Fibroblast of upper back skin (primary cell): ENCODE measurements at places on chromosomes 2 and 18.

- no peak for DNase-seq
These were observed 81.1 kb upstream of the HS6ST1 start for GRCh38 chr2:128399690-128400291.

DNA sequence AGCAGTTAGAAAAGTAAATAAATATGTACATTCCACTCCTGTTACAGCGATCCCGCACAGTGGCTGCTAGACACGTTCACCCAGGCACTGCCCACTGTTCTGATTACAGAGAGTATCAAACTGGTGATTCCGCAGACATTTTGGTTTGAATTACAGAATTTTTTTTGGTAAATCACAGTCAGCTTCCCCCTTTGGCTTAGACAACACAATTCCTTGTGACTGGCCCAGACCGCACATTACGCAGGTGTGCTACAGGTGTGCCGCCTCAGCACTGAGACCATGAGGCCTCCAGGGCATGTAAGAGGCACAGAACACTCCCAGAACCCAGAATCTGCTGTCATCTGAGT, 112.3 kb downstream of the PXDN start:
- DNase-seq = no peak

GRCh38 chr2:61536180-61536571, 2.0 kb downstream of the XPO1 start:
- peak; percentile 10 for DNase-seq

DNA sequence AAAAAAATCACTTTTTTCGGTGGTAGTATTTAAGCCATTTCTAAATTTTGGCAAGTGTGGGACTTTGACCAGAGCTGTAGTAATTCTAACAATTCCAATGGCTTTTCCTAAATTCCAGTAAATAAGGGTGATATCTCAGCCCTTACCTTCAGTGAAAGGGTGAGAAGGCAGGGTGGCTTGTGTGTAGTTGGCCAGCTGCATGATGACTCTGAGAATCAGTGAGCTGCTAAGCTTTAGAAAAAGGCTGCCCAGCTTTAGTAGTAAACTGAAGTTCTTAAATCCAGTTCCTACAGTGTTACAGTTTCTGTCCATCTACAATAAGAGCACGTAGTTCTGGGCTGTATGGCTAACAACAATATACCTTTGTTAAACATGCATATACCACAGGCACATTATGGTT, 42.0 kb downstream of the OXER1 start:
- DNase-seq = no peak

DNA sequence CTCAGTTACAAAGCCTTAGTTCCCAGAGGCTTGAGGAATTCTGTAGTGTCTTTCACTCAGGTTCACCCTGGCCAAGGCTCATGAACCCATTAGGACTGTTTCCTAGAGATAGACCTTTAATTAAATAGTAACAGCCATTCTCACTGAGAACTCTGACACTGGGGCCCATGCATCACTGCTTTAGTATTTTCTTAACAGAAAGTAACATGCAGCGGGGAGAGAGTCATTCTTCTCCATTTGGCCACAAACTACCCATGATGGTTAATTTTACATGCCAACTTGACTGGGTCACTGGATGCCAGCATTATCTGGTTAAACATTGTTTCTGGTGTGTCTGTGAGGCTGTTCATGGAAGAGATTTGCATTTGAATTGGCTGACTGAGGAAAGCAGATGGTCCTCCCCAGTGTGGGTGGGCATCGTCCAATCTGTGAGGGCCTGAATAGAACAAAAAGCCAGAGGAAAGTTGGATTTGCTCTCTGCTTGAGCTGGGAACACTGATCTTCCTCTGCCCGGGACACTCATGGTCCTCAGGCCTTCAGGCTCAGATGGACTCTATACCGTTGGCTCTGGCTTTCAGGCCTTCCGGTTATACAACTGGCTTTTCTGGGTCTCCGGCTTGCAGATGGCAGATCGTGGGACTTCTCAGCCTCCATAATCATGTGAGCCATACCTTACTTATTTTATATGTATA, 5.6 kb upstream of the CPLX4 start:
- DNase-seq = peak; percentile 21

DNA sequence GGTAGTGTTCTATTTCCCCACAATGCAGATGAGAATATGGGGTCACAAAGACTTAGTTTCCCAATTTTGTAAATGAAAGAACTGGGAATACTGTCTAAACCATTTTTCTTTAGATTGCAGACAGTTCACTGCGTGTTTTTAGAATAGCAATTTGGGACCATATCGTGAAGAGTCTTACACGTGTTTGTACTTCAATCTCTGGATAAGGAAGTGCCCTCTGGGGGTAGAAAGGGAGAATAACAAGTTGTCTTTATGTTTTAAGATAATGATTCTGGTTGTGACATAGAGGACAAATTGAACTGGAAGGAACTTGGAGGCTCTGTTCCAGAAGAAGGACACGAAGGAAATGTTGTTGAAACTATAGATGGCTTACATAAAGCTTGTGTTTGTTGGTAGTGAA, 457.7 kb downstream of the CBLN2 start:
- DNase-seq = peak; percentile 25

DNA sequence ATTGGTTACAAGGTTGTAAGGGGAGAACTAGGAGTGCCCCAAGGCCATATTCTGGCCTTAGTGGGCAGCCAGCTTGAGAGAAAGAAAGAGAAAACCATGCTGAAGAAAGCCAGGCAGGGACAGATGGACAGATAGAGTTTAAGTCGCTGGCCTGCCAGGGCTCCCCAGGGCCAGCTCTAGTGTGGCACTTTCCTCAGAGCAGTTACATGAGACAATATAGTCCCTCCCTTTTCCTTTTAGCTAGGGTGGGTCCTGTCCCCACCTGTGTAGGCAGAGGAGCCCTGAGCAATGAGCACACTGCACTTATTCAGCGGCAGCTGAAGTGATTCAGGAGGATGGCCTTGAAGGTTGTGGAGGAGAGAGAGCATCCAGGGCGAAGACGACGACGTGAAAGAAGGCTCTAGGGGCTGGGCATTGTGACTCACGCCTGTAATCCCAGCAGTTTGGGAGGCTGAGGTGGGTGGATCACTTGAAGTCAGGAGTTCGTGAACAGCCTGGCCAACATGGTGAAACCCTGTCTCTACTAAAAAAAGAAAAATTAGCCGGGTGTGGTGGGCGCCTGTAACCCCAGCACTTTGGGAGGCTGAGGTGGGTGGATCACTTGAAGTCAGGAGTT, 152.0 kb upstream of the SLC1A4 start:
- peak; percentile 49 for DNase-seq

DNA sequence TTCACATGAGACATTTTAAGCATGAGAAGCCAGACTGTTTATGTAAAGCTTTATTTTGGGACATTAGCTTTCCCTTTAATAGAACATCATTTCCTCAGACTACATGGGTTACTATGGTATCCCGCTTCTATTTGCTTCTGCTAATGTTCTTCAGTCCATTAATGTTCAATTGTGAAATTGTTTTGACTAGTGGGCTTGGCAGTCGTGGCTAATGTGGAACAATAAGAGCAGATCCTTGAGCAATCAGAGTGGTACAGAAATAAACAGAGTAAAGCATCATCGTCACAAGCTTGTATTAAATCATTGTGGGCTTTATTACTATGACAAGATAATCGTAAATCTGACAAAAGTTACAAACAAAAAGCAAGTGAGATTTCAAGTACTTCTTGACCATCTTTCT, 60.2 kb downstream of the PDE1A start:
- peak; percentile 49 for DNase-seq

- DNase-seq = no peak
These were observed 9.3 kb downstream of the RMC1 start for GRCh38 chr18:23512641-23513040.

- DNase-seq = no peak
These were observed 346.0 kb downstream of the CYRIA start for GRCh38 chr2:16319551-16320121.

- DNase-seq = no peak
These were observed 415.2 kb upstream of the KCNH7 start for GRCh38 chr2:163253621-163254285.

- no peak for DNase-seq
These were observed 35.0 kb downstream of the RPL37A start for GRCh38 chr2:216533609-216534008.

DNA sequence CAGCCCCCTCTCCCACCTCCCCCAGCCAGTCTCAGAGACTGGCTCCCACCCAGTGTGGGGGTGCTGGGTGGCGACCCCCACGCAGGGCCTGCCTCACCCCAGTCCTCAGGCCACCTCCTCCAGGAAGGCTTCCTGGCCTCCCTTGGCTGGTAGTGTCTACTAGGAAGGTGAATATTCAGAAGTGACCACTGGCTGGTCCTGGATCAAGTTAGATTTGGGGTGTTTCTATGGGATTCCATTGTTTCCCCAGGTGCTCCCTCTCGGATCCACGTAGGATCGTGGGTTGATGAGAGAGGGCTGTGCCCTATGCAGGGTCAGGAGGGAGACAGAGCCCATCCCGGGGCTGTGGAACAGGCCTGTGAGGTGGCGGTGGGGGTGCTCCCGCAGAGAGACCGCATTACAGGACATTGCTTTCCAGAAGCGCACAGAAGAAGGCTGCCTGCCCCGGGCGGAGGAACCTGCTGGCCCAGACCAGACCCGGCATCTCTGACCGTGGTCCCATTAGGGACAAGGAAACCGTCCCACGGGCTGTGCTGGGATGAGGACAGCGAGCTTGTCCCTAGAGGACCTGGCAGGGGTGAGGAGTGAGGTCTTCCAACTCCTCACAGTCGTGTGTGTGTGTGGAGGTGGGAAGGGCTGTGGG, 3.3 kb downstream of the PDCD1 start:
- no peak for DNase-seq

DNA sequence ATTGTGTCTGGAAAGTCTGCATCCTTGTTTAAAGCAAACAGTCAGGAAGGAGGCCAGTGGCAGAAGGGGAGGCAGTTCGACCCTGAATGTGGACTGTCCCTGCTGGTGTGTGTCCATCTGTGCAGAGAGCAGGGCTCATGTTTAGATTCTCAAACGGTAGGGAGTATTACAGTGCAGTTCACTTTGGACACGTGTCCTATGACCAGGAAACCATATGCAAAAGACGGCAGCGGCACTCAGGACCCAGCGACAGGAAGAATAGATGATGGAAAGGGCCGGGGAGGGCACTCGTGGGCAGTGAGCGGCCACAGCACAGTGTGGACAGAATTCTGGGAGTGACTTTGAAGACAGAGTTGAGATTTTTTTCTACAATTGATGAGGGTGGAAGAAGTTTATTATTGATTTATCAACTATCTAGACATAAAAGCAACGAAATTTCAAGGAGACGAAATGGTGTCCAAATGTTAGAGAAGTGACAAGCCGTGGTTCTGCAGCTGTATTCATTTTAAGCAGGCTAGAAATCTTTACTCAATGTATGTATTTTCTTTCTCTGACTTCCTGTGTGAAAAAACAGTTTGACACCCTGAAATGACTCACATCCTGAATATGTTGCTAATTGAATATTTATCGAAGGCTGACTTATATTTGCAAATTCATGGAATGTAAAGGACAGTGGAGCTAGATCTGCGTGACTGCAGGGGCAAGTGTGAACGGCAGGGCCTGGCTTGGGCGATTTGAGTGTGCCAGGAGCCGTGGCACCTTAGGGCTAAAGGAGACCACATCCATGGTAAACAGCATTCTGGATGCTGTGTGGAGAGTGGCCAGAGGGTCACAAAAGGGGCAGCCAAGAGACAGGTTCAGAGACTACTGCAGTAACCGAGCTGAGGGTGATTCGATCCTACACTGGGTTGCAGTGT, 214.2 kb downstream of the PTGR3 start:
- peak; percentile 52 for DNase-seq

DNA sequence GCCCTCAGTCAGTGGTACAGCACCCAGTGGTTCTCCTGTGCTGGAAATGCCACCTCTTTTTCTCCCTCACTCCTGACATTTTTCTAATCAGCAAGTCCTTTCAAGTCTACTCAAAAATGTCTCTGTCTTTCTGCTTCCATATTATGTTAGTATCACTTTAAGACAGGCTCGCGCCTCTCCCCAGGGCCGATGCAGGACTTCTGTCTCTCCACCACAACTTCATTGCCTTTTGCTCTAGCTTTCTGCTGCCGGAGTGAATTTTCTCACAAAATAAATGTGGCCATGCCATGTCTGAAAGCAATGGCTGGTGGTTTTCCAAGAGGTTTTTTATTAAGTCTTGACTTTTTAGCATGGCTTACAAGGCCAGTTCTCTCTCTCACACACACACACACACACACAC, 73.6 kb downstream of the AOX1 start:
- DNase-seq = no peak

DNA sequence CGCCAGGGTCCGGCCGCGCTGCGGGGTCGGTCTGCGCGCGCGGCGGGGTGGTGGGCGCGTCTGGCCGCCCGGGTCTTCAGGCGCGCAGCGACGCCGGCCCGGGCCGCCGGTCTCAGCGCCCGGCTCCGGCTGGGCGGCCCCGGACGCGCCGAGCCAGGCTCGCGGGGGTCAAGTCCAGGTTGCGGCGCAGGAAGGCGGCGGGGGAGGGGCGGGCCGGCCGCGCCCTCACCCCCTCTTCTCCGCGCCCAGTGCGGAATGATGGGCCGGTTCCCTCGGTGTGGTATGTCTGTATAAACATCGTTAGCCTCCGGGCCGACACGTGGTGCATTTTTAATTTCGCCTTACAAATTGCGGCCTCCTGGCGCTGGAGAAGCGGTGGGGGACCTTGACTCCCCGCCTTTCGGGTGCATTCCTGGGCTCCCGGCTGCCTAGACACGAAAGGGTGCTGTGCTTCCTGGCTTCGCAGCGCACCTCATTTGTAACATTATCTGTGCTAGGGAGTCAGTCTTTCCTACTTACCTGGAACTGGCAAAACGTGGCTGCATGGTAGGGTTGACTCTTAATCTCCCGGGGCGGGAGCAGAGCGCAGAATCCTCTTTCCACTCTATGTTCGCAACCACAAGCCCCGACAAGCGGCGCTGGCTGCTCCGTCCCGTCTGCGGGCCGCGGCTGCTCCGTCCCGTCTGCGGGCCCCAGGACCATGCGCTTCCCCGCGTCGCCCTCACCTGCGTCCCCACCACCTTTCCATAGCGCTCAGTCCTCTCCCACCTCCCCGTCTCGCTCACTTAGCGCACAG, 69.0 kb downstream of the CTAGE1 start:
- peak; percentile 57 for DNase-seq

DNA sequence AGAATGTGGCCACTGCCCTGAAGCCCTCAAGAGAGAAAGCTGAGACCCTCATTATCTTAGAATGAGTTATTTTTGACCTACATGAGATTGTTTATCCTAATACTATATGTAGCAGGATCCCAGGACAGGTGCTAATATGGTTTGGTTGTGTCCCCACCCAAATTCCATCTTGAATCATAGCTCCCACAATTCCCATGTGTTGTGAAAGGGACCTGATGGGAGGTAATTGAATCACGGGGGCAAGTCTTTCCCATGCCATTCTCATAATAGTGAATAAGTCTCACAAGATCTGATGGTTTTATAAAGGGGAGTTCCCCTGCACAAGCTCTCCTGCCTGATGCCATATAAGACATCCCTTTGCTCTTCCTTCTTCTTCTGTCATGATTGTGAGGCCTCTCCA, 76.8 kb downstream of the CCBE1 start:
- DNase-seq = no peak

GRCh38 chr2:167701651-167702050, 545.7 kb downstream of the STK39 start:
- no peak for DNase-seq

DNA sequence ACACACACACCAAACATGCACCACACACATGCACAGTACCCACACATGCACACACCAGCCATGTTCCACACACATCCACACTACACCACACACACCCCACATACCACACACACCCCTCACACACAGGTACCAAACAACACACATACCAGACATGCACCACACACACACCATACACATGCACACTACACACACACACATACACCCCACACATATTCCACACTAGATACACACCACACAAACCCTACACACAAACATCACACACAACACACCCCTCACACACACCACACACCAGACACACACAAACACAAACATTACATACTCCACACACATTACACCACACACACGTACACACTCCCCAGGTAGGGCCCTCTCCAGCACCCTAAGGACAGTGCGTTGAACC, 51.2 kb downstream of the TRABD2A start:
- DNase-seq = no peak
